ENCODE measurements at places on chromosomes 3 and 15.

- no peak for DNase-seq
Measured at GRCh38 chr3:25945836-25946235, 155.9 kb downstream of the OXSM start.

DNA sequence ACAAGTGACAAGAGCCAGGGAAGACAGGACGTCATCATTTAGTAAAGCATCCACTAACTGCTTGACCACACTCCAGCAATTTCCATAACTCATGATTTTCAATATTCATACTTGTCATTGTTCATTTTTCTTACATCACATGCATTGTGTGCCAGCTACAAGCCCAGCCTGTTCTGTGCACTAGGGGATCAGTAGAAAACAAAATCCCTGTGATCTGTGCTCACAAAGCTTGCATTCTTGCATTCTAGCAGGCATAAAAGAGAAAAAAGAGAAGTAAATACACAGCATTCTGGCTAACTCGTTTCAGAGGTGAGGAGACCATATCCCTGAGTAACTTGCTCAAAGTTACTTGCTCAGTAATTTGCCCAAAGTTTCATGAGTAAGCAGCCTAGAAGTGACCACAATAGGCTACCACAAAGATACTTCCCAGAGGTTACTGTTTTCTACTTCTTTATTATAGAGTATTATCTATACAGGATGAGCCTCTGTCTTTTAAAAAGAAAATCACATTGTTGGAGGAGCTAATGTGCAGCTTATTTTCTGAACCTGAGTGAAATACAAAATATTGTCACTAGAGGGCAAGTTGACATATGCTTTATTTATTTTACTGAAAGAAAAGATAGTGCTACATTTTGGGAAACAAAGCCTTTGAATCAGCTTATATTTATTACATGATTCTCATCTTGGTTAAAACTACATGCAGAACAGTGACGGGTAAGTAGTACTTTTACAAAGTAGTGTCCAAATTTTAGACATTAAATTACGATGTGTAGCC is 701.4 kb upstream of the LMCD1 start:
- DNase-seq = peak; percentile 3

DNA sequence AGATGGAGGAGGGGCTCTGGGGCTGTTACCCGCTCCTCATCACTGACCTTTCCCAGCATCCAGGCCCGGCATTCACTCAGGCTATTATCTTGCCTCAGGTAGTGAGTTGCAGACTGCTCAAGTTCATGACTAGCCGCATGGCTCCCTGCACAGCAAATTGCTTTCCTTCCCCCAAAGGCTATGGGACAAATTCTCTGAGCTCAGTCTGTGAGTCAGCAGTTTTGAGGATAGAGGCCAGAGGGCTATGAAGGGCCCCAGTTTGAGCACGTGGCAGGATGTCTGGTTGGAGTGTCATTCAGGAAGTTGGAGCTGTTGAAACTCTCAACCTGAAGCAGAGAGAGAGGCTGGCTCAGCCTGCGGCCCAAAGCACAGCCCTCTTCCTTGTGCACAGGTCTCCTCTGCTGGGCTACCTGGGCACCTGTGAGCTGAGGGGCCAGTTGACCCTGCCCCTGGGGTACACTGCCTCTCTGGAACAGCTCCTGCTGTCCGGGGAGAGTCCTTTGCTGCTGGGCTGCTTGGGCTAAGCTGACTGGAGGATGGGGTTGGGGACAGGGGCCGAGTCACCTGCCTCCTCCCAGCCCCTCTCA is 7.9 kb downstream of the FAH start:
- DNase-seq = peak; percentile 41

DNA sequence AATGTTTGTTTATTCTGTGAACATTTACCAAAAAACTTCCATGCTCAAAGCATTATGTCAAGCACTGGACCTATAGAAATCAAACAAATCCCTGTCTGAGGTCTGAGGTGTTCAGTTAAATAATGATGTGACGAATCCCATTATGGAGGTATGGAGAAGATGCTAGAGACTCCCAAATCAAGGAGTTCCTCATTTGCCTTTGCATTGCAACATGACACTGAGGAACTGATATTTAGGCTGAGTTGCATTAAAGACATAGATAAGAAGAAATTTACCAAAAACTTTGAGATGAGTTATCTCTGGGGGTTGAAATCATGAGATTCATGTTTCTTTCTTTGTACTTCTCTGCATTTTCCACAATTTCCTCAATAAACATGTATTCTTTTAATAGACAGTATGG is 16.0 kb downstream of the CD200 start:
- no peak for DNase-seq

DNA sequence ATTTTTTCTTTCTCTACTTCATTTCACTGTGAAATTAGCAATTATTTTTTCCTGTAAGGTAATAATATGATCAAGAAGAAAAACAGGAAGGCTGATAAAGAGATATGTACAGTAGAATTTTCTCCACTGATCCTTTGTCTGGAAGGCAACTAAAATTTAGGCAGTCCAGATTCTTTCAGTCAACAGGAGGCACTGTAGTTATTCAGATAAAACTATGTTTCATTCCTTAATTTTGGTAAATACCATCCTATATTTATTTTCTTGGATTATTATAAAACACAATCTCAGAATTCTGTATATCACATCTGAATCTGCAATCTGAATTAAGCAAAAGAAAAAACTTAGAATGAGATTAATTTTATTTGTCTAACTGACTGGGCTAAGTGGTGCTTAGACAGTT is 343.2 kb downstream of the LSAMP start:
- no peak for DNase-seq

- no peak for DNase-seq
Measured at GRCh38 chr3:8972639-8973038, 9.4 kb upstream of the RAD18 start.

GRCh38 chr15:82111918-82112317 is 66.1 kb upstream of the MEX3B start:
- DNase-seq = no peak
